ENCODE measurements at places on chromosomes 5 and 9.

DNA sequence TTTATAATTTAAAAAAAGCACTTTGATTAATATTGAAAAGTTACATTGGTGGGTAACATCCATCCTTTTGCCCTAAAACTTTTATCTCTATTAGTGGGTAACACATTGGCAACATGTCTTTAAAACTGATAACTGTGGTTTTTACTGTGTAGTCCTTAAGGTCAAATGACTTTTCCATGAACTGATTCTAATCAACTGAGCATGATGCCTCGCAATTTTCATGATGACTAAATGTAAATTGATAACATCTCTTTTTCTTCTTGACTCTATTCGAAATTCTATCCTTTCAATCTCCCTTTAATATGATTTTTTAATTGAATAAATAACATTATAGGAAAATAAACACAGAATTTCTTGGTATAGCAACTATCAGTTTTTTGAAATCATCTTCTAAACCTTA is 6.3 kb upstream of the IL5 start:
- H3K27ac ChIP-seq = no peak overlapping the region
- DNase-seq = no peak
- H3K4me3 ChIP-seq = no peak overlapping the region
- no peaks in the 10 kb centered on the region for H3K4me1 ChIP-seq

DNA sequence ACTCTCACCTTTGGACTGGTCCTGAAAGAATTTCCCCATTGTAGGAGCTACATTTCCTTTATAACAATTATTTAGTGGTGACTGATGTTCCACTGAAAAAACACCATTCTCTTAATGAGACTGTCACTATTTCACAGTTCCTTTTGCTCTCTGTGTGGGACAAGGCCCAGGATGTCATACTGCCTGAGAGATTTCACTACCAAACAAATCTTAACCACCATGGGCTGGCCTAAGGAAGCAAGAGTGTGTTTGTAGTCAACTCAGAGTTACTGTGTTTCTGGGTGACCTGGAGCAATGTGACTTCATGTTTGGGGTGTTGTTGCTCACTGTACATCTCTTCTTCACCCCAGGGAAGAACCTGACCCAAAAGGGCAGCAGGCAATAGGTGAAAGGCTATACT is 50.1 kb upstream of the ZNF608 start:
- H3K27ac ChIP-seq = no peak overlapping the region
- H3K4me1 ChIP-seq = peaks cover 5% of the 10 kb centered on the region
- H3K4me3 ChIP-seq = no peak overlapping the region

GRCh38 chr5:146889169-146889568 is 10.6 kb upstream of the PPP2R2B start:
- H3K27me3 ChIP-seq = no peaks in the 10 kb centered on the region
- no peaks in the 10 kb centered on the region for H3K36me3 ChIP-seq
- no peak overlapping the region for H3K27ac ChIP-seq
- H3K4me1 ChIP-seq = no peaks in the 10 kb centered on the region
- H3K4me3 ChIP-seq = no peak overlapping the region

DNA sequence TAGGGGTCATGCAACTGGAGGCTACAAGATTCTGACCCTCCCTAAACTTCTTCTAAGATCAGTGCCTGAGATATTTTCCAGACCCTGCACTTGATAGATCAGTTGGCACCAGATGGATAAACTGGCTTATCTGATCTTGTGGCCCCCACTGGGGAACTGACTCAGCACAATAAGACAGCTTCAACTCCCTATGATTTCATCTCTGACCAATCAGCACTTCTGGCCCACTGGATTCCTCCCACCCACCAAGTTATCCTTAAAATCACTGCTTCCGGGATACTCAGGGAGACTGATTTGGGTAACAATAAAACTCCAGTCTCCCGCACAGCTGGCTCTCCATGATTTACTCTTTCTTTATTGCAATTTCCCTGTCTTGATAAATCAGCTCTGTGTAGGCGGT is 2180.4 kb upstream of the WWC1 start:
- H3K36me3 ChIP-seq = no peaks in the 10 kb centered on the region
- peaks cover 8% of the 10 kb centered on the region for H3K27me3 ChIP-seq
- H3K4me3 ChIP-seq = no peak overlapping the region
- H3K4me1 ChIP-seq = no peaks in the 10 kb centered on the region
